Esophagus mucosa (tissue), 1 donor: ENCODE measurements at places on chromosomes 3 and 15.

- ATAC-seq: no peak
These were observed 31.5 kb upstream of the FAM81A start for GRCh38 chr15:59406446-59406845.

DNA sequence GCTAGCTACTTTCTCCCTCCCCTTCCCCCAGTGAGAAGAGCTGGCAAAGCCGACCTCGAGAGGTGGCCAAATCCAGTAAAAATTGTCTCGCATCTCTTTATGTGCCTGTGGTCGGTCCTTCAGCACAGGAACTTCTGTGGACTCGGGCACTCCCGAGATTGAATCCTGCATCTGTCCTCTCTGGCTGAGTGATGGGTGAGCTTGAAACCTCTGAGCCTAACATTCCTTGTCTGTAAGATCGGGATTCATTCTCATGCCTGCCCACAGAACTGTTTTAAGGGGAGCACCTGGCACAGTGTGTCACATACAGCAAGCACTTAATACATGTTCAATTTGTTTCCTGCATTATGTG lies 11.3 kb downstream of the CX3CR1 start:
- no peak for ATAC-seq

DNA sequence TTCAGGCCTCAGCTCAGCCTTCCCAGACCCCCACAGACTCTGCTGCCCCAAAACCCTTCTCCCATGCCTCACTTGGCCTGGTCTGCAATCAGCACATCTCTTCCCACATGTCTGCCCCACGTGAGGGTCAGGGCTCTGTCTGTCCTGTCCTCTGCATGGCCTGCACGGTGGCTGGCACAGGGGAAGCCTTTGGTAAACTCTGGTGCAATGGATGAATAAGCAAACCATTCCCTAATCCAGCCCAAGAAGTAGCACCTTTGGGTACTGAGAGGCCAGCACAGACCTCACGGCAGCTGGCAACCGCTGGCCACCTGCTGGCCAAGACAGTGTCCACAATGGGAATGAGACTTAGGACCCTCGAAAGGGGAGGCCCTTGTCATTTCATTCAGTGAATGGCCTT lies 27.7 kb downstream of the ABTB1 start:
- ATAC-seq: no peak

DNA sequence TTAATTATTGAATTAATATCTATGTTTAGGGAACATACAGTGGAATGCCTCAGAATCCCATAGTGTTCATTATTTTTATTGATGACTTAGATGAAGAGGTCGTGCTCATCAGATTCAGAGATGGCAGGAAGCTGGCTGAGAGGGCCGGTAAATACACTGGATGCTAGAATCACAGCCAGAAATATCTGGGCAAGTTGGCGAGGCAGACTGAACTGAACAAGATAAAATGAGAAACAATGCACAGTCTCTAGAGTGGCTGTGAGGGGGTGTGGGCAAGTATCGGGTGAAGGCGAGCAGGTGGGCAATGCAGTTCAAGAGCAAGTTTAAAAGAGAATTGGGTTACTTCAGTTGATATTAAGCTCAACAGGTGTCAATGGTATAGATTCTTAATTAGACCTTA lies 5.9 kb downstream of the DGKG start:
- ATAC-seq: no peak

DNA sequence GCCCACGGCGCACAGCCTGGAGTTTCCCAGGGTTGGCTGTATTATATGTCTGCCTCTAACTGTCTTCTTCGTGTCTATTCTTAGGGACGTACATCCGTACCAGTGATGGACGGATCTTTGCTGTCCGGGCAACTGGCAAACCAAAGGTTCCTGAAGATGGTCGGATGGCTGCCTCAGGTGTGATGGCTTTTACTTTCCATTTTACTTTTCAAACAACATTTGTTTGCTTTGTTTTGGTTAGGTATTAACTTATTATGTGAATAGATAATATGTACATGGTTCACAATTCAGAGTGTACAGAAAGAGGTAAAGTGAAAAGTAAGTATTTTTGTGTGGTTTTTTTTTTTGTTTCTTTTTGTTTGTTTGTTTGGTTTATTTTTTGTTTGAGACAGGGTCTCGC lies 11.1 kb upstream of the TEX264 start:
- ATAC-seq: no peak
